ENCODE measurements at places on chromosomes 1 and 21.
A peak's percentile ranks its signal among the peaks of the same experiment; 100 is the strongest.

DNA sequence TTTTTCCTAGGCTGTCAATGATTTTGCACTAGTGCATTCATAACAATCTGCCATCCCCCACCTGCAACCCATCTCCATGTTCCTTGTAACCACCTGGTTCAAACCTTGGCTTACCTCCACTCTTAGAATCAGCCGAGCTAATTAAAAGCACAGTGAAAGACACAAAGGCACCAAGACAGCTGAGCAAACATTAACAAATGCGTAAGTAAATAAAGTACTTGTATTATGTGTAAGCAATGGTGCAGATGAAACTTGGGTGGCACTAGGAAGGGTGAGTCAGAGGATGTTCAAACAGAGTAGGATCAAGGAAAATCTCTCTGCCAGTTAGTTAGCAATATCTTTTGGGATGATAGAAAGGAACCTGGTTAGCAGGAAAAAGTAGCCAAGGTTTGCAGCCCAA is 5.1 kb upstream of the FOXJ3 start:
- no peak for DNase-seq

DNA sequence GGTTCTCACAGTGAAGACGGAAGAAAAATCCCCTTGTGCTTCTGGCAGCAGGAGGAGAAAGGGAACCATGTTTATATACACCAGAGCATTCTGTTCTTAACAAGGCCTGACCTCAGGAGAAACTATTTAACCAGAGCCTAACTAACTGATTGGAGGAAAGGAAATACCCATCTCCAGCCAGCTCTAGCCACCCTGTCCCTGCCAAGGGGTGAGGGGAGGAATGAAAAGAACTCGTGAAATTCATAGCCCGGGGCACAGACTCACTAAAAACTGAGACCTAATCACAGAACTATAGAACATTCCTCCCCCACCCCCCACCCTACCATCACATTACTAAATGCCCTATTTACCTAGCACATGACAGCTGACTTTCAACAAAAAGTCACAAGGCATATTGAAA is 65.0 kb downstream of the KCNH1 start:
- DNase-seq, result no peak

DNA sequence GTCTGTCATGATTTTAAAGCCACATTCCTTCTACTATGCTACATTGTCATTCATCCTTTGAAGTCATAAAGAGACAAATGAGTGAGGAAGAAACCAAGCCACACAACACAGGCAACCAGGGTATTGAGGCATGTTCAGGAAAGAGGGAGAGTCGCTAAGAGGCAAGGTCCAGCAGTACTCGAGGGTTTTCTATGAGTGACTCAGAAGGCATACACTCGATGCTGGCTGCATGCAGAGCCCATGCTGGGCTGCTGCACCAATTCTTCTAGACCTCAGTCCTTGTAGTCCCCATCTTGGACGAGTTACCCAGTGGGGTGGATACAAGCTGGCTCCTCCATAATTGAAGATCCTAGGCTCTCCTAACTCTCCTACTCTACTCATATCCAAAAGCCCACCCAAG is 57.6 kb downstream of the OLFML2B start:
- DNase-seq, result no peak

DNA sequence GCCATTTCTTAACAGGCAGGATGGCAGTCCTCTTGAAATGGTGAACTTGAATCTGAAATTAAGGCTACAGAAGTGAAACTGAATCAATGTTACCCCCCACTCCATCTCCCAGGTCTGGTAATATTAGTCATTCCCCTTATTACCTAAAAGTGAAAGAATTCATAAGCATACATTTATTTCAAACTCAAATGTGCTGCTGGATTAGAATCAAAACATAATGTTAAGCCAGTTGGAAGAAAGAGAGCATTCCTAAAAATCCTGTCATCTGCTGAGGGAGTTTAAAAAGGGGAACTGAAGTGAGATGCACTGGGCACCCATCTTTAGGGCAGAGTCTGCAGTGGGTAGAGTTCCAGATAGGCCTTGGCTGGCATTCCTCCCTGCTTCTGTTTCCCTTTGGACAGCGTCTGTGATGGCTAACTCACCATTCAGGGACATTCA is 17.4 kb downstream of the KIAA0319L start:
- DNase-seq, result peak; percentile 9

- no peak for DNase-seq
These were observed 98.4 kb upstream of the SLC45A1 start for GRCh38 chr1:8219530-8219929.

GRCh38 chr1:157641177-157641576 is 43.3 kb upstream of the FCRL4 start:
- DNase-seq, result no peak

DNA sequence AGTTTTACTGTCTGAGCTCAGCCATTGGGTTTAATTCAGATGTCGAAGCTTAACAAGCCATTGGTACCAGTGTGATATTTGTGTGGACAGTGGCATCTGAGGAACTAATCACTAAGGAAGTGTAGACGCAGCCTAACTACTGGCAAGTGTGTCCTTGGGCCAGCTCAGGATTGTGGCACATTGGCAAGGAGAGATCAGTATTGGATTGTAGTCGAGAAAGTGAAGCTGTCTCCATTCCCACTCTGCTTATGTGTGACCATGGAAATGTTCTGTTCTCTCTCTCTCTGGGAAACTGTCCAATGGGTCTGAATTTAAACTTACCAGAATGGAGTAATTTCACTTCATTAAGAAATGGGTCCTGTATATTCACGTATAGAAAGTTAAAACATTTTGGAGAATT is 112.2 kb downstream of the ITSN1 start:
- no peak for DNase-seq

DNA sequence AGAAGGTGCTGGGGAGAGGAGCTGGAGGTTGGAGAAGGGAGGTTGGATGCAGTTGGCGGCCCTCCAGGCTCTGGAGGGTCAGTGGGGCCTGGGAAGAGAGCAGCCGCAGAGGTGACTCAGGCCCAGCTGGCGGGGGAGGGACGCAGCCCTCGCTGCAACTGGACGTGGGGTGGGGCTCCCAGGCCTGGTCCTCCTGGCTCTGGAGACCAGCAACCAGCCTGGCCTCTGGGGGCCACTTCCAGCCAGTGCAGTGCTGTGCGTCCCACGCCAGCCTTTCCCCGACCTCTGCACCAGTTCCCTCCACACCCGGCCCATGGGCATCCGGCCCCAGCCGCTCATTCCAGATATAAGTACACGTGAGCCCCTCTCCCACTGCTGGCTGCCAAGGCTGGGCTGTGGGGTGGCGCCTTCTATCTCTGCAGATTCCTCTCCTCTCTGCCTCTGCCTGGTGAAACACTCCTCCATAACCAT is 38.0 kb upstream of the COL18A1 start:
- no peak for DNase-seq

DNA sequence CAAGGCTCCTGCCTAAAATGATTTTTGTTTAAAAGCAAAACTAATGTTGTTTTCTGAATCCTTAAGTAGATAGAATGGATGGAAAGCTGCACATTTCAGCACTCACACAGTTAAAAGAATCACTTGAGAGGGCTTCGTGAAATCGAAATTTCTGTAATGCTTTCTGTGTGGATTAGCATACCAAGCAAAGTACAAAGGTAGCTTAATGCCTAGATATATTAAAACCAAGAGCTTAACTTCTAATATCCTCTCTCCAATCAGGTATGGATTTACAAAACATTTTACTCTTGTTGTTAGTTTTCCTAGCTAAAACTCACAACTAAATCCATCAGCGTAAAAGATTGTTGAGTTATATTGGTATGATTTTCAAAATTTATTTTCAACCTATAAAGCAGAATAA is 378.8 kb upstream of the PRMT6 start:
- no peak for DNase-seq

GRCh38 chr1:45928486-45929205 is 125.2 kb downstream of the MAST2 start:
- peak; percentile 11 for DNase-seq

- DNase-seq, result peak; percentile 66
These were observed 38.4 kb upstream of the FOXO6 start for GRCh38 chr1:41322835-41323234.

- DNase-seq, result no peak
These were observed 254.7 kb downstream of the USH2A start for GRCh38 chr1:216168546-216168945.

DNA sequence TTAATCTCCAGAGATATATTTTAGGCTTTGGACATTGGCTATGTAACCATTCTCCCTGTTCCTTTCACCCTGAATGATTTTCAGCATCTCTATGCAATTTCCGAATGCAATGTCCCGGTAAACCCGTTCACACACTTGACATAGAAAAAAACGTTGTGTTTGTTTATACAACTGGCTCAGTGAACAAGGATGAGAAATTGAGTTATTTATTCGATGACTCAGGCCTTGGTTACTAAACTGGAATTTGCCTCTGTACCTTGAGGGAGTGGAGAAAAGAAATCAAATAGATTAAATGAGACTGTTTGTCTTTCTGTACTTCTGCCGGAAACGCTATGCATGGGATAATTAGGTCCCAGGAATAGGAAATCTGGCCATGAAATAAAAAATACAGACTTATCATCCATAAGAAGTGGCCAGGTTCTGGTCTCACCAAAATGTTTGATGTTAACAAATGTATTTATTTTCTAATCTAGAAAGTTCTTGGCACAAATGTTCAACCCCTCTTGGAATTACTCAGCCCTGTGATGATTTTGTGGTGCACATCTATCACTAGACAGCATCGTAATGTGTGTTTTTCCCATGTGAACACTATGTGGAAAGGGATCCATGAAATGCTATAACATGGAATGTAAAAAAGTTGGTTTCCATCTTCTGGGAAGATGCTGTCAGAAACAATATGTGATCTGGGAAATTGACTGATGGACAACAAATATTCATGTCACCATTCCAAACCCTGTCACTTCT is 253.9 kb downstream of the DUSP10 start:
- no peak for DNase-seq

GRCh38 chr1:159177272-159177907 is 6.0 kb downstream of the CADM3 start:
- peak; percentile 76 for DNase-seq

- no peak for DNase-seq
These were observed 142.8 kb upstream of the COA6 start for GRCh38 chr1:234230414-234230862.

GRCh38 chr1:30976143-30976542 is 67.6 kb upstream of the SDC3 start:
- DNase-seq, result no peak

DNA sequence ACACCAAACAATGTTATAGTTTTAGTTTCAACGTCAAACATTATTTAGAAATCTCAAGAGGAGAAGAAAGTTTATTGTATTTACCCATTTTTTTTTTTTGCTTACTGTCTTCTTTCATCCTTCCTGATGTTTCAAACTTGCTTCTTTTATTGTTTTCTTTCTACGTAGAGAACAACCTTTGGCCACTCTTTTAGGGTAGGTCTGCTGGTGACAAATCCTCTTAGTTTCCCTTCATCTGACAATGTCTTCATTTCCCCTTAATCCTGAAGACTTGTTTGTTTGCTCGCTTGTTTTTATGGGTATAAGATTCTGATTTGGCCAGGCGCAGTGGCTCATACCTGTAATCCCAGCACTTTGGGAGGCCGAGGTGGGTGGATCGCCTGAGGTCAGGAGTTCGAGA is 89.1 kb downstream of the RHOU start:
- DNase-seq, result no peak

- no peak for DNase-seq
These were observed 137.8 kb downstream of the RRAGC start for GRCh38 chr1:38721816-38722215.

DNA sequence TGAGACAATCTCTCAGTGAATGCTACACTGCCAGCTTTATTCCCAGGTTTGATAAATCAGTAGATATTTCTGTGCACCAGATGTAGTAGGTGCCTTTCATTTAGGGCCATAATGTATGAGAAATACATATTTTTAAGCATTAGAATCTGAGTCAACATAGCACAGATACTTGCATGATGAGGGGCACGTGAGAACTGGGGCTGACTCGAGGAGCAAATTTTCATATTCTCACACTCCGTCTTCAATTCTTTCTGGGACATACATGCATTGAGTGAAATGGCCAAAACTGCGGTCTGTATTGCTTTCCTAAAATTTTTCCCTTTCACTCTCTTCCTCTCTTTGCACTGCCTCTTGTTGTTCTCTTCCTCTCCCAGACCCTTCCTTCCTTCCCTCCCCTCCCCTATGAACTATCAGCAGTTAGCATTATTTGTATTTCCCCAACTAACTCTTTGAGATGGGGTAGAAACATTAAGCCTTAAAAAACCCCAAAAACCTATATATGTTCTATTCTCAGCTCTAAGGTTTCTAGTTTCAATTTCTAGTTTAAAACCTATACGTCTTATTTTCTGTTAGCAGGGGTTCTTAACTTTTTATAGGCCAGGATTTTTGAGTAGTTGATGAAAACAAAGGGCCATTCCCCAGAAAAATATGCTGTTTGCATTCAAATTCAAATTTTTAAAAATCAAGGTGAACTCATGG is 289.1 kb downstream of the PTBP2 start:
- no peak for DNase-seq

DNA sequence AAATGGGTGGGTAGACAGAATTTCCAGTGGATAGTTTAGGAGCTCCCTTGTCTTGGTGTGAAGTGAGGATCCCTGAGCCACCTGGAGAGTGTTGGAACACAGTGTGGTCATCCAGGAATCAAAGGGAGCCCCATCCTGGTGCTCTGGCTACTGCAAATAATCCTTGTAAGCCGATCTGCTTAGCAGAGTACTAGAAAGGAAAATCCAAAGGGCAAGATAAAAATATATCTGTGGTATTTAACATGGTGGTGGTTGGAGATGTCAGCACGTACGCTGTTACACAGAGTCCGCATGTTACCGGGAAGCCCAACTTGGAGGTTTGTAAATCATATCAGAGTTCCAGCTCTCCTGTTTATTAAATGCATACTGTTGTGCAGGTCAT is 39.0 kb downstream of the VANGL1 start:
- no peak for DNase-seq

- no peak for DNase-seq
These were observed at the start of gene TMEM61 for GRCh38 chr1:54980528-54981241. Gene TMEM61 (plus strand): TSS chr1:54980628. CDS start chr1:54981066, 438 bp downstream.

GRCh38 chr1:1617925-1618324 is 2.6 kb downstream of the MIB2 start:
- no peak for DNase-seq

- DNase-seq, result no peak
These were observed 238.5 kb downstream of the PTGER3 start for GRCh38 chr1:70809069-70809468.

- DNase-seq, result peak; percentile 30
These were observed 6.7 kb upstream of the WASF2 start for GRCh38 chr1:27496604-27497155.

DNA sequence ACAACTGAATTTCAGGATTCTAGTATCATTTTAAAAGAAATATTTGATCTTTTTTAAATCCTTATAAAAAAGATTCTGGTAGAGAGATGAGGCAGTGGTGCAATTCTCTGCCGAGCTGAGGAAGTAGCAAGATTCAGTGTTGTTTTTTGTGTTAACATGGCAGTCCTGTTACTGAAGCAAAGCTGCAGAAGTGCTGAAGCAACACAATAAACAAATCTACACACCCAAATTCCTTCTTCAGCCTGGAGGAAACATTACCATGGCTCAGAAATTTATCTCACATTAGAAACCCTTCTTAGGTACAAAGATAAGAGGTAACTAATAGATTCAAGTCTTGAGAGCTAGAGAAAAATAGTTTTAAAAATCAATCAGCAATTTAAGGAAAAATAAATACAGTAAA is 216.0 kb downstream of the DENND1B start:
- DNase-seq, result no peak

Measured in NB4 (cell line).